ENCODE measurements at places on chromosomes 2 and 18. TPM values are rescaled to one million over a fixed set of nuclear protein-coding genes. Genes with fewer than 3 reads are reported as not detected.
A peak's percentile ranks its signal among the peaks of the same experiment; 100 is the strongest.

GRCh38 chr18:78953566-78953965, 26.1 kb upstream of the SALL3 start:
- no peak for DNase-seq

- no peak for DNase-seq
Observed at GRCh38 chr2:175170659-175171304, 2.8 kb upstream of the ATF2 start.

GRCh38 chr2:238159071-238159539, 335 bp downstream of the ERFE start:
- DNase-seq, result no peak

DNA sequence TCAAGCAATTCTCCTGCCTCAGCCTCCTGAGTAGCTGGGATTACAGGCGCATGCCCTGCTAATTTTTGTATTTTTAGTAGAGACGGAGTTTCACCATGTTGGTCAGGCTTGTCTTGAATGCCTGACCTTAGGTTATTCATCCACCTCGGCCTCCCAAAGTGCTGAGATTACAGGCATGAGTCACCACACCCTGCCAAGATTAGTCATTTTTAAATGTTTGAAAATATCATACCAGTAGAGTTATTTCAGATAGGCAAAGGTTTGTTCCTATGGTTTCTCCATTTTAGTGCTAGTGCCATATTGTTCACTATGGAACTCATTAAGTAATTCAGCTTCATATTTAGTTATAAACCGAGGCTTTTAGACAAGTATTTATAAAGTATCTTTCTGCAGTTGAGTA, 52.3 kb downstream of the HIBCH start:
- DNase-seq, result peak; percentile 88

GRCh38 chr18:74522635-74523548, 11.4 kb upstream of the CNDP1 start:
- peak; percentile 26 for DNase-seq

DNA sequence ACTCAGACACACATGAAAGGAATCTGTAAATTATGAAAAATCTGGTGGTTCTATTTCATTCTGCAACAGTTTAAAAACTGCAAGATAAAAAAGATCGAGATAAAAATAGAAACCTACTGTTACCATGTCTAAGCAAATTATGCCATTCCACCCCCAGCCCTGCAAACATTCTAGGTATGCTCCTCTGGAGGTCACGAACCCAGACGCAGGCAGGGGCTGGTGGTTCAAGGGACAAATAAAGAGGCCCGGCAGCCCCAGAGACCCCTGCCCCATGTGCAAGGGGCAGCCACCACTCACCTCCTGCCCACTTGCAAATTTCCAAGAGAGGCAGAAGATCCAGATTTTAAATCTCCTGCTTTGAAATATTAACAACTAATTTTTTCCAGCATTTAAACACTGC, 210.5 kb downstream of the ANAPC1 start:
- no peak for DNase-seq

GRCh38 chr2:79487399-79487798, 25.5 kb upstream of the CTNNA2 start:
- no peak for DNase-seq

DNA sequence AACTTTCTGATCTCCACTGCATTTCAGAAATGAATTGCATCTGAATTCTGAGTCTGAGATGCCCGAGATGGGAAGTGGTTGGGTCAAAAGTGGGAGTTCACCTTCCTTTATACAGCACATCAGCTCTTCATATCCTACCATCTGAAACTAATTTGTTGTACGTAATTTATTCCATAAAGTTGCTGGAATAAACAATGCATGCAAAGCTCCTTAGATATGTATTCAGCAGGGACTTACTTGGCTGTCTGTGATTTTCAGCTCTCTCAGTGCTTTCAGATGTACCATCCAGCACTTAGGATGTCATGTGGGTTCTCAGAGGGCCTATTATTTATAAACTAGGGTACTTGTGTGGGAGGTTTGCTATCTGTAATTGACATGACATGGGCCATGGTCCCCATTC, 46.9 kb upstream of the EFEMP1 start:
- no peak for DNase-seq

- no peak for DNase-seq
Observed at GRCh38 chr2:68970566-68971265, 3.7 kb upstream of the GKN1 start.

- DNase-seq, result no peak
Observed at GRCh38 chr2:211967234-211967633, 571.4 kb downstream of the ERBB4 start.

DNA sequence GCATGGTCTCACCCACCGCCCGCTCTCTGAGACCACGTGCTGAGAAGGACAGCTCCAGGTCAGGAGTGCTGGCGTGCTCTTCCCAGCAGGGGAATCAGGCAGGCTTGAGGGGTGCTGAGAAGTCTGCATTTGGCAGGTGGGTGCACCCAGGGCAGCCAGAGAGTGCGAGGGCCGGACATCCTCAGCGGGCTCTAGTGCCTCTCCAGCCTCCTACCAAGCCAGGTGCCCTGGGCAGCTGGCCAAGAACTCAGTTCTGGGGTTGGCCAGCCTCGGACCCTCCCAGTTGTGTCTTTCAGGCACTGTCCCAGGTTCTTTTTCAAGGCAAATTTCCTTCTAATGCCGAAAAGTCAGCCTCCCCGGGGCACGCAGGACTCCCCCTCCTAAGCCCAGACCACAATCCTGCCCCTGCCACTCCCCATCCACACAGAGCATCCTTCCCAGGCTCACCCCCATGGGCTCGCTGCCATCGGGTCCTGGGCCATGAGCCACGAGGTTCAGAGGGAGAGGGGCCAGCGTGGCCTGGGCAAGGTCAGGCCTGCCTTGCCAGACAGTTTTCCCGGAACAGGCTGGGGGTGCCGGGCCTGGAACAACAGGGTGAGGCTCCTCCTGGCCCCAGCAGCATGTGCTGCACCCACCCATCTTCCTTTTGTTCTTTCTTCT, 52.2 kb upstream of the GPC1 start:
- DNase-seq, result no peak

DNA sequence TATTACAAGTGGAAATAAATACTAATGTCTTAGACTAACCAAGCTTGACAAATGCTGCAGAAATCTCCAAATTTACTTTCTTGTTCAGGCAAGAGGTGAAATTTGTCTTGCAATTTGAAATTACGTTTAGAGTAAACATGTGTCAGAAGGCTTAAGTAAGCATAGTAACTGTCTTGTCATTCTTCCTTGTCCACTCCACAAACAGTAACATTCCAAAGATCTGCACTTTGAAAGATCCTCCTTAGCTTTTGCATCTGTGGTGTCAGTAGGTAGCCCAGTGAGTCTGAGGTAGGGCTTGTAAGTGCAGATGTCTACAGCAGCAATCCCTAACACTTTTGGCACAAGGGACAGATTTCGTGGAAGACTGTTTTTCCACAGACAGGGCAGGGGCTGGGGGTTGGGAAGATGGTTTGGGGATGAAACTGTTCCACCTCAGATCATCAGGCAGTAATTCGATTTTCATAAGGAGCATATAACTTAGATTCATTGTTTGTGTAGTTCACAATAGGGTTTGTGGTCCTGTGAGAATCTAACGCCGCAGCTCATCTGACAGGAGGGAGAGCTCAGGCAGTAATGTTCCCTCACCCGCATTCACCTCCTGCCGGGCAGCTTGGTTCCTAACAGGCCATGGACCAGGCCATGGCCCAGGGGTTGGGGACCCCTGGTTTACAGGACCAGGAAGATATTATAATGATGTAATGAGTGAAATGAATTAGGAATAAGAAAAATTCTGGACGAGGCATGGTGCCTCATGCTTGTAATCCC, 18.6 kb downstream of the RASGRP3 start:
- DNase-seq, result no peak

DNA sequence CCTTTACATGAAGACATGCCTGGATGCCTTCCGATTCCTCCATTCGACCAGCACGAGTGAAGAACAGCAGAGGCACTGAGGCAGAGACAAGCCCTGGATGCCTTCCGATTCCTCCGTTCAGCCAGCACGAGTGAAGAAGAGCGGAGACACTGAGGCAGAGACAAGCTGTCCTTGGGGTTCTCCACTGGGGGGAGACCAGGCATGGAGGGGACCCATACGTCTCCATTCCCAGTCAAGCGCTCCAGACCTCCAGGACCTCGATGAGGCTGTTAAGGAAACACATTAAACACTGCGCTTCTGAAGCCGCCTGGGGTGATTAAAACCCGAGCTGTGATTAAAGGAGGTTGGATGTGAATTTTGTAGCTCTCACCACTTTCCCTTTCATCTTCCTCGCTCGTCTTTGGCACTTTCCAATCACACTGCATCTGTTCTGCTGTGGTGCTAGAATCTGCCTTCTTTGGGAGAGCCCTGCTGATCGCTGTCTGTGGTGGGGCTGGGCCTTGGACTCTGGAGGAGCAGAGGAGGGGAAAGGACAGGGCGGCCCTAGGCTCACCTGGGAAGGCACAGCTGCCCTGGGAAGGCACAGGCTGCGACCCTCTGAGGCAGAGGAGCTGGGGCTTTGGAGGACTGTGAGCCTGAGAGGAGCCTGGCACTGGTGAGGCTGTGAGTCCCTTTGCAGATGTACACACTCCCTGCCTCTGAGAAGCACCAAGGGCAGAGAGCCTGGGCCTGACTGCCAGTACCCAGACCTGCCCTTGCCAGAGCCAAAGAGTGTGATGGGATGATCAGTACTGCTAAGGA, 463.1 kb upstream of the HS6ST1 start:
- no peak for DNase-seq

DNA sequence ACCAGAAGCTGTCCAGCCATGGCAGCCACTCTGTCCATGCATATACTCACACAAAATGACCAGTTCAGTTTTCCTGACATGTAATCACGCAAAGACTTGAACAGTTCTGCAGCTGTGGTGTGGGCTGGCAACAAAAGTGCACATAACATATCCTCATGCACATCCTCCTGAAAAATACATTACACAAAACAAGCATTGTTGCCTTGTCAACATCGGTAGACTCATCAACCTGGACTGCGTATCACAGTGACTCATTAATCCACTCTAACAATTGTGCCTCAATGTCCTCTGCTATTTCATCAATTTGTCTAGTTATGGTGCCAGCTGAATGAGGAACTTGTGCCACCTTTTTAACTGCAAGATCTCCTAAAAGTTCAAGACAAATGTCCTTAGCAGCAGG, 19.5 kb downstream of the RBKS start:
- peak; percentile 41 for DNase-seq

DNA sequence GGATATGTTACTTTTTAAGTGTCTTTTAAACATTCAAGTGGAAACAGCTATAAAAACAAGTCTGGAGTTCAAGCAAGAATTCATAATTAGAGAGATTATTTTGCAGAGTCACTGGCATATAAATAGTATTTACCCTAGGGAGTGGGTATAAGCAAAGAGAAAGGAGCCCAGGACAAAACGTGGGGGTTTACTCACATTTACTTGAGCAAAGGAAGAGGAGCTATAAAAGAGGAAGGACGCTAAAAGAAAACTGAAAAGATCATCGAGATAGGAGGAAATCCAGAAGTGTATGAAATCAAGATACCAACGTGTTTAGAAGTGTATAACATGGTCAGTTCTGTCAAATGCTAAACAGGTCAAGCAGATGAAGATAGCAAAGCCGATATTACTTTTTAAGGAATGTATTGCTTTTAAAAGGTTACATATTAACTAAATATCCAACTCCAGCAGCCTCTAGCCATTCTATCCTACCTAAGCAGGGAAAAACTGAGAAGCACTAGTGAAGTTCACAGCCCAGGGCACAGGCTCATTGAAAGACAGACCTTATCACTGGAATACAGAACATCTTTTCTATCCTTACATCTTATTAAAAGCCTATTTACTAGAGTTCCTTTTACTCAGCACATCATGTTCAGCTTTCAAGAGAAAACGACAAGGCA, 8.6 kb downstream of the KANSL1L start:
- DNase-seq, result no peak

Gene LRATD1
- total RNA-seq, result 0.57 TPM

Gene GTF3C2
- 32.3 TPM for total RNA-seq

Gene PMAIP1
- 37.9 TPM for total RNA-seq

Gene PLEK
- total RNA-seq, result 0.25 TPM

Gene IL1A
- 0.22 TPM for total RNA-seq

Gene PIKFYVE
- total RNA-seq, result 12.0 TPM

Gene NAT8
- total RNA-seq, result not detected

Gene GCA
- total RNA-seq, result 31.4 TPM

Gene EPG5
- total RNA-seq, result 29.0 TPM

Gene GYPC
- total RNA-seq, result 4.1 TPM
